ENCODE measurements at places on chromosomes 4 and X.

- DNase-seq: no peak
These were observed 173.0 kb downstream of the COX18 start for GRCh38 chr4:72896515-72896914.

- DNase-seq: no peak
These were observed 40.1 kb downstream of the STIM2 start for GRCh38 chr4:26900765-26901164.

- no peak for DNase-seq
These were observed 24.5 kb upstream of the SPP1 start for GRCh38 chr4:87950936-87951511.

DNA sequence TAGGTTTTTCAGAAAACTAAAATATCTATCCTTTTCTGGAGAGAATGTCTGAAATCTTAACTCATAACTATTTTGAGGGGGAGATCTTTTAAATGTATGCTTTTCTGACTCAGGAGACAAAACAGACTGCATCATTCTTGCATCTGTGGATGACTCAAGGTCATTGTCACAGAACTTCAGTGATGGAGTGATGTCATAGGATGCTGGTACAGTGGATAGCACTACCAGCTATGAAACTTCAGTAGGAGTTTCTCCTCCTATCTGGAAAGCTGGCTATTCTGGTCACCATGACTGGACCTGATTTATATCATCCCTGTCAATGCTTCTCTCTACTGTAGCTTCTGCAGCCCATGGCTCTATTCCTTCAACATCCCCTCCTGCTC lies 50.3 kb downstream of the PARM1 start:
- DNase-seq: no peak

GRCh38 chrX:9578083-9578779 lies 113.4 kb downstream of the TBL1X start:
- DNase-seq: no peak

DNA sequence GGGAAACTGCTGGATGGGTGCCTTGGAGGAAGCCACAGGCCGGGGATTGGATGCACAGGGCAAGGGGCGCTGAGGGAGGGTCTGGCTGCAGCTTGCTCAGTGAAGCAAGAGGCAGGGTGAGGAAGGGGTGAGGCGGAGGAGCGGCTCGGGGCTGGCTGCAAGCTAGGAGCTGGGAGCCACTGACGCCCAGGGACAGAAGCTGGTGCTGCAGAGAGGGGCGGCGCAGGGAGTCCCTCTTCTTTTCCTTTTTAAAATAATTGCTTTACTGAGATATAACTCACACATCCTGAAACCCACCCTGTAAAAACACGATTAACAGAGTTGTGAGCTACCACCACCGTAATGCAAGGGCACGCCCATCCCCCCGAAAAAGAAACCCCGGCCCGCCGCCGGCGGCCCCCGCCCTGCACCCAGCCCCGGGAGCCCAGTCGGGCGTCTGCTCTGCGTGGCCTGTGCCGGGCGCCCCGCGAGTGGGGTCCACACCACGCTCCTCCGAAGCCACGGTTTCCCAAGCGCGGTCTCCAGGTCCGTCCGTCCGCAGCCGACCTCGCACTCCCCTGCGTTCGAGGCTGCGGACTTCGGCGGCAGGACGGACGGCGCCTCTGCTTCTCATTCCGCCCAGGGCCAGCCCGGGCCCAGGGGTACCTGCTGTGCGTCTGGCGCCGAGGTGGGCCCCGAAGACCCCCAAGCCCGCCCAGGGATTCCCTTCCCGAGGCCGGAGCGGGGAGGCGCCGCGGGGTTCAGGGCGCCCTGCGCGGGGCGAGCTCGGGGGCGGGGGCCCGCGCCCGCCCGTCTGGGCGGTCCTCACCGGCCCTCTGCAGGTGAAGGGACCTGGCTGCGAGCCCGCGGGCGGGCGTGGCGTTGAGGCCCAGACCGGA lies 866 bp upstream of the UVSSA start:
- peak; percentile 31 for DNase-seq

- DNase-seq: peak; percentile 35
These were observed 160.2 kb downstream of the NHS start for GRCh38 chrX:17535229-17535628.

- DNase-seq: no peak
These were observed 14.2 kb downstream of the CXCR3 start for GRCh38 chrX:71604141-71604540.

DNA sequence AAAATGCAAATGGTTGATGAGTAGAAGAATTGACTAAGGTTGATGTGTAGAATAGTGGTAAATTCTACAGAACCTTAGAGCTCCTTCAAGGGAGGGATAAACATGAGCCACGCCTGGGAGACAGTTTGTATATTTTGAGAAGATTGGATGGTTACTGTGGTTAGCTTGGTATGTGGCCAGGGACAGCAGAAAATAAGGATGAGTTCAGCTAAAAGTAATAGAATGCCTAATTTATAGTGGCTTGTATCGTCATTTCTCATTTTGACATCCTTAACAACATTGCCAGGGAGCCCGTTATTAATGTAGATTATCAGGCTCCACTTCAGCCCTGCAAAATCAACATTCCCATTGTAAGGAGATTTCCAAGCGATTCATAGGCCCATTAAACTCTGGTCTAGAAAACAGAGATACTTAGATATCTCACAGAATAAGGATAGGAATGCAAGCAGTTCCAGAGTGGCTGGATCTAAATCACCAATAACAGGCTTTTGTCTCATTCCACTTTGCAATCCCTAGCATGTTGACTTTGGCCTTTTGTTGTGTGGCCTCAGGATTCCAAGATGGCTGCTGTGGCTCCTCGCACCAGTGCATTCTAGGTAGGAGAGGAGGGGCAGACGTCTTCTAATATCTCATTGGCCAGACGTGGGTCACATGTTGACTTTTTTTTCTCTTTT lies 6.4 kb upstream of the PTTG2 start:
- no peak for DNase-seq

- no peak for DNase-seq
These were observed 6.5 kb upstream of the EXOSC9 start for GRCh38 chr4:121794505-121795188.

- DNase-seq: no peak
These were observed 41.8 kb downstream of the FGF13 start for GRCh38 chrX:138669693-138670092.

DNA sequence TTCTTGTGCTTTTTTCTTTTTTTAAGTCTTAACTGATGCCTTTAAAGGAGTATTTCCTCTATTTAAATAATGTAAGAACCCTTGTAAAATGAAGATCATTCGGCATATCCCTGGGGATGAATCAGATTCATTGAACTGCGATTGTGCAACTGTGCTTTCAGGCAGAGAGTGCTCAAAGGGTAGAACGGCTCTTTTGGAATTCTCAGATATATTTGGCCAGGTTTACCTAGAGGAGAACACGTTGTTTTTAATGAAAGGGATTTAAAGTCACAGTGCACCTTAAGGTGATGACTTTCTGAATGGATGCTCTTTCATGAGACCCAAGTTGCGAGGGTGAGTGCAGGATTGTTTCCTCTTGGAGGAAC lies 51.6 kb upstream of the ELOVL6 start:
- DNase-seq: no peak

DNA sequence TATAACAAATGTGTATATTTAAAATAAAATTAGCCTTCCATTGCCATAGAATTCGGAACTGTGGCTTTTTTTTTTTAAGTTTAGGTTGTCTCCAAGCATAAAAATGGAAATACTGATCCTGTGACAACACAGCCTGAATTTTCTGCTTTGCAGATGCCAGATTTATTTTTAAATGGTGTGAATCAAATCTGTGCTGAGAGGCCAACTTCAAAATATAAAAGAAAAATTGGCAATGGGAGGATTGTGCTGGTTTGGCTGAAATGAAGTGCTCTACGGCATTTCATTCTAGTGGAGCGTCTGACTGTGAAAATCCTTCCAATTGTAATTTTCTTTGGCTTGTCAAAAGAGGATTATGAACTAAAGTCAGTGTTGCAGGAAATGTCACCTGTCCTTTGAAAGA lies 580.3 kb upstream of the ZFP42 start:
- no peak for DNase-seq

GRCh38 chr4:113179996-113180395 lies 130.5 kb downstream of the ANK2 start:
- DNase-seq: no peak

- no peak for DNase-seq
These were observed 88.3 kb downstream of the FAM53A start for GRCh38 chr4:1595789-1596325.

- DNase-seq: no peak
These were observed 12.4 kb upstream of the TMPRSS11E start for GRCh38 chr4:68434836-68435235.

DNA sequence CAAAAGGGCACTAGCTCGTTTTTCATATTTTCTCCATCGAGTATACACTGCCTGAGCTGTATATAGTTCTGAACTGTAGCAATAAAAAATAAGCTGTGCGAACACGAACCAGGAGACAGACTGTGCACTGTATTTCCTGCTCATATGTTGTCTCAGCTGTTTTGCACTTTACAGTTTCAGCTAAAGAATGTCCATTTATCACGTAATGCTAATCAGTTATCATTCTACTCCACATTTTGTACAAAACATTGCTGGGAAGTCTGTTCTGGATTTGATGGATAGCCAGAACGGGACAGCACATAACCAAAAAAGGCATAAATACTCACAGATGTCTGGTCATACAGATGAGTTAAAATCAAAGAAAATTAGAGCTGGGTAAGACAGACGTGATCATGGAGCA lies 315.5 kb upstream of the ADGRL3 start:
- DNase-seq: no peak

DNA sequence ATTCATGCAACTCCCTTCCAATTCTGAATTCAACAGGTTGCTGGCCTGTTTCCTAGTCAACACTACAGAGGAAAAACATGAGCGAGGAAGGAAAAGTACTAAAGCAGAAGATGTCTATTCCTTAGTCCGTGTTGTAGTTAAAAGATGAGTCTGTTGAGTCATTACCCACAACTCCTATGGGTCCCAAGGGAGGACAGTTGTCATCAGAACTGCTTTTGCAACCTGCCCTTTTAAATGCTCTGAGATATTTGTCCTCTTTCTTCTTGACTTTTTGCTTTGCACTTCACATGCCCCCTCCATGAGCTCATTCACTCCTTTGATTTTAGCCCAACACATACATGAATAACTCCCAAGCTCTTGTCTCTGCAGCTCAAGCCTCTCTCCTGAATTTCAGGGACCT lies 119.2 kb downstream of the CORIN start:
- no peak for DNase-seq

- peak; percentile 2 for DNase-seq
These were observed 202.2 kb upstream of the GPRIN3 start for GRCh38 chr4:89509708-89510281.

GRCh38 chr4:121510341-121510874 lies 129.6 kb upstream of the QRFPR start:
- no peak for DNase-seq

DNA sequence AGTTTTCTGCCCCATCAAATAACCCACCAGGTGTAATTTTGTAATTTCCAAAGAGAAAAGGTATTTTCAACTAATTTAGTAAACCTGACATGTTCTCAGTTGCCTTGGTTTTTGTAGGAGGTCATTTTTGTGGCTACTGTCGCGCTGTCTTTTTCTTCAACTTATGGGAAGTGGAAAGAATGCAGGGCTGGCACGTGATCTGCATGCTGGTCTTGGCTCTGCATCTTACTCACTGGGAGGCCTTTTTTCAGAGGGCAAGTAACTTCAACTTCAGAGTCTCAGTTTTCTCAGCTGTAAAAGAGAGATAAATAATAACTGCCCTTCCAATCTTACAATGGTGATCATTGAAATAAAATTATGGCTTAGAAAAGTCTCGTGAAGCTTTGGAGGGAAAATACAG lies 109.9 kb upstream of the SMIM10 start:
- no peak for DNase-seq

DNA sequence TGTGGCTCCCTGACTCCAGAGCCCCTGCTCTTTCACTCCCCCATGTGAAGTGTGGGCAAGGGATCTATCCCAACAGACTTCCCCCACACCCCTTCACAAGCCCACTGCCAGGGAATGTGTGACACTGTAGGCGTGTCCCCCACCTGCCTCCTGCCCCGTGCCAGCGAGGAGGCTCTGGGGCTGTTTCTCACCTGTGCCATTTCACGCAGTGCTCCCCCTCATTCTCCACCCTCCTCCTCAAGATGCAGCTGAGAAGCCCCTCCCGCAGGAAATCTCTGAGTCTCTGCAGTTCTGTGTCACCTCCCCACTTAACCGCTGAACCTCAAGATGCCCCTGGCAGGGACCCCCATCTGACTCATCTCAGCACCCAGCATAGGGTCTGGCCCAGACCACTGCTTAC lies 5.4 kb downstream of the MAN2B2 start:
- no peak for DNase-seq

GRCh38 chr4:1367936-1368289 lies 20.9 kb downstream of the UVSSA start:
- no peak for DNase-seq

DNA sequence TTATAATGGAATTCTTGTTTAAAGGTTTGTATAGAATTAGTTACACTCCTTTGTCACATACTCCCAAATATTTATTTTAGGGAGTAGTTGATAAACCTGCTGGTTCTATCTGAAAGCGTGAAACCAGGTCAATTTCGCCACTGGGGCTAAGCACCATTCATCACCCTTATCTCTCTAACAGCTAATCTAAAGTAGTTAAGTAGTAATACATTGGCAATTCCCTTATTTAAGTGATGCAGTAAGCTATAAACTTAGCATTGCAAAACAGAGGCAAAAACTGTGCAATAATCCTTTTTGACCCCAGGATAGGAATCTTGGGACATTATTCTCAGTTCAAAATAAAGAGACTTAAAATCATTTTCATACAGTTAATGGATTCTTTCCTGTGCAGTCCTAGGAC lies 33.7 kb upstream of the PTPN13 start:
- DNase-seq: no peak

DNA sequence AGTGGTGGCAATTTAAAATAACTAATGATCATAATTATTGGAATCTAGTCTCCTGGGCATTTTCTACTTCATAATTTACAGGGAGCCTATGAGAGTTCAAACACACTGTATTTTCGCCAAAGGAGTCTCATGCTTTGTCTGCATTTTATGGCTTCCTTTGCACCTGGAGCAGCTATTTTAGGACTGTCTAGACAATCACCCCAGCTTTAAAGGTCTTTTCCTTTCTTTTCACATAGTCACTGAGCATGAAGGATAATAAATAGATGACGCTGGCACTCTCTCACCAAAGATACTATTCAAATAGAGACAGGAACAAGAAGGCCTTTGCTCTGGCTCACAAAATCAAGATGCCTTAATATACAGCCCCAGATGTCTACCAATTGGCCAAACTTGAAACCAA lies 43.0 kb downstream of the AMELX start:
- DNase-seq: no peak

DNA sequence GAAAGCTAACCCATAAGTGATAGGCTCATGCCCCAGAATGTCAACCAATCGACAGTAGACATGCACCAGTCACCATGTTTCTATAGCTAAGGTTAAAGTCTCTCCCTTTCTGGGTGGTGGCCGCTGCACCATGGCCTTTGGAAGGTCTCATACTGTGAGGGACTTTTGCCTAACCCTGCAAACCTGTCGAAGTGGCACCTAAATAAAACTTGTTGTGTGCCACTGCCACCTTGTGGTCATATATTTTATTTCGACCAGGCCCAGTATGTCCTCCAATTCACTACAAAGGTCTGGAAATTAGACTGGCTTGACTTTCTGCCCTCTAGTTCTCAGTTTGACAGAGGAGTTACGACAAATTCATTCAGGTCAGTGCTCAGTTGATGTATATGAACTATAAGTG lies 163.1 kb downstream of the SMARCA1 start:
- DNase-seq: peak; percentile 21

- DNase-seq: no peak
These were observed 555.2 kb upstream of the PRKX start for GRCh38 chrX:4268676-4269075.

All from stimulated activated CD4-positive, alpha-beta T cell treated with anti-CD3 and anti-CD28 coated beads, TNF-alpha, amount 100 ng/mL, for 48 hours (primary cell).